CD4-positive, alpha-beta T cell treated with Interleukin-6 at 100 ng/mL for 8 hours (primary cell): ENCODE measurements at places on chromosomes 3 and 15.

DNA sequence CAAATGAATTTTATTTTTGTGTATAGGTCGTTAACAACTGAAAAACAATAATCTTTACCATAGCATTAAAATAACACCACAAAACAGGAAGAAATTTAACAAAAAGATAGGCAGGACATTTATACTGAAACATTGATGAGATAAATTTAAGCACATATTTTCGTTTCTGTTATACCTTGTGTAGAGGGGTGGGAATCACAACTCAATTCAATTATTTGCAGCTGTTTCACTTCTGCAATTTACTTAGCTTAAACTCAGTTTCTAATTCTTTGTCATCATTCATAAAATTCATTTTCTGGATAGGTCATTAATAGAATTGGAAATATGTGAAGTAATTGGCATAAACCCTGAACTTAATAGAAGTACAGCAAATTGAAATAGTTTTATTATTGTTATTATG is 42.3 kb downstream of the TP63 start:
- no peak for DNase-seq

DNA sequence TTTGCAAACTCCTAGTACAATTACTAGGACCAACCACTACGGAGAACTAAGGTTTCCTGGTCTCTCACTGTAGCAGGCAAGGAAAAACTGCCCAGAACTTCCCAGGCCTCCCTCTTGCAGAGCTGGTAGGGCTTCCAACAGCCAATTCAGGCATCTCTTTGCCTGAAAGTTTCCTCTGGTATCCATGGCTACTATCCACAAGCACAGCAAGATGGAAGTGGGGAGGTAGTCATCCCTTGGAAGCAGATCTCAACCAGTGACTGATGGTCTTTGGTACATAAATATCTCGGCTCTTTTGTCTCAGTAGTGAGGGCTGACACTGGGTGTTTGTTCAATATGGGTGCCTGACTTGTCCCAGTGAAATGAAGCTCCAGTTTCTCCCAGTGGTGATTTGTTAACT is 201.3 kb upstream of the MRPL3 start:
- DNase-seq, result no peak

GRCh38 chr15:68618908-68619698 is 40.3 kb downstream of the CORO2B start:
- no peak for DNase-seq

DNA sequence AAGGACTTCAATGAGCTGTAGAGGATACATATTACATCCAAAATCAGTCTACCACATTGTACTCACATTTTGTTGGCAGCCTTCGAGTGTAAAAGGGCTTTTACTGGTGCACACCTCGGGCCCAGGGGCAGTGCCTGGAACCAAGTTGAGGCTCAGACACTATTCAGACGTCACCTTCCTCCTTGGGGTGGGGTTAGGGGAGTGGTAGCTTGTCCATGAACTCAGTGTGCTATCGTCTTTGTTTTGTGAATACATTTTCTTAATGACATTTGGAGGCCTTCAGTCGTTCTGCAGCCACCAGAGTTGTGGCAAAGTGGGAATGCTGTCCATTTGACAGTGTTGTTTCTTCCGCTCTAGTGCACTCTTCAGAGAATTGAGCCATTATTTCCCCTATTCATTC is 114.2 kb downstream of the PGPEP1L start:
- DNase-seq, result no peak

GRCh38 chr3:161694682-161695564 is 198.3 kb downstream of the OTOL1 start:
- no peak for DNase-seq

DNA sequence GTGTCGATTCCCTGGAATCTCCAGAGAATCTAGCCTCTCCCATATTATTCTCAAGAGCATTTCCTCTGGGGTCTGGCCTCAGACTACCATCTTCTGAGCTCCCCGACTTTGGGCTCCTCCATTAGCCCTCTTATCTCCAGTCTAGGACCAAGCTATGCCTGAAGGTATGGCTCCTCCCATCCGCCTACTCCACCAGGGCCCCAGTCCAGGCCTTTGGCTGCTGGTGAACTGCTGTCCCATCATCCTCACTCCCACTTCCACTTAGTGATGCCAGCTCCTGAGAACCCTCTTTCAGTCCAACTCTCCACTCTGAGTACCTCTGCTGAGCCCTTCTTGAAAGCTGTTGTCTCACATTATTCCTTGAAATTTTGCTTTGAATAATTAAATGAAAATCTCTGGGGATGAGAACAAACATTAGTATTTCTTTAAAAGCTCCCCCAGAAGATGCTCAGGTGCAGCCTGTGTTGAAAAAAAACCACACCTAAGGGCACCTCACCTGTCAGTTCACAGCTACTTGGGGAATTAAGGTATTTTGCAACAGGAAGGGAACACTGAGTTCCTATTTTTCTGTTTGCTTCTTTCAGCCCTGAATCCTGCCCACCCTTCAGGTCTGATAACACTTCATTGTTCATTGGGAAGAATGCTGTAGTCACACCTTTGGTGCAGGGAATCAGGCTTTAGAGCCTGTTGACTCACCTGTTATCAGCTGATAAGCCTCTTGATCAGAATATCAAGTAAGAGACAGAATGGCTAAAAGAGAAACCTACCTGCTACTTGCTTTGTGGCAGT is 9.5 kb downstream of the CLDN18 start:
- DNase-seq, result no peak

- no peak for DNase-seq
Observed at GRCh38 chr3:94115482-94115881, 52.6 kb downstream of the NSUN3 start.

- DNase-seq, result no peak
Observed at GRCh38 chr15:74994685-74995084, 678 bp upstream of the SCAMP5 start.

DNA sequence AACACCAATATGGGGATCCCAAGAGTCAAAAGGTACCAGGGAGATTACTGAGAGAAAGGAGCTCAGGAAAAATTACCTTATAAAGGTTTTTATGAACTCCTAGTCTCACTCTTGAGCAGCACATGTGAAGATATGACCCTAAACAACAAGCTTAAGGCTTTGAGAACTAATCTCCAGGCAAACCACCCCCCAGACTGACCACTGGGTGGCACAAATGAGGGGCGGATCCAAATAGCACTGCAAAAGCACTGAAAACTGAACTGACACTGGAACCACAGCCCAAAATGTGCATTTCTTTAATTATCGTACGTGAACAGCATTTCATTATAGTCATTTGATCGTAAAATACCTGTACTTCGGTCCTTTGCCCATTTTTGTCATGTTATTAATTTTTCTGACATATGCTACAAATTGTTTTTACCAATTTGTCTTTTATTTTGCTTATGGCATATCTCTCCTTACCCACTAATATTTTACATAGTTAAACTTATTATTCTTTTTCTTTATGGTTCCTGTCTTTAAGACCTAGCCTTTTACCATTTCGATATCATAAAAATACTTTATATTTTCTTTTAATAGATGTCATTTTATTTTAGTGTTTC is 31.5 kb upstream of the TFDP2 start:
- no peak for DNase-seq

GRCh38 chr3:155387571-155387970 is 94.1 kb upstream of the STRIT1 start:
- no peak for DNase-seq

DNA sequence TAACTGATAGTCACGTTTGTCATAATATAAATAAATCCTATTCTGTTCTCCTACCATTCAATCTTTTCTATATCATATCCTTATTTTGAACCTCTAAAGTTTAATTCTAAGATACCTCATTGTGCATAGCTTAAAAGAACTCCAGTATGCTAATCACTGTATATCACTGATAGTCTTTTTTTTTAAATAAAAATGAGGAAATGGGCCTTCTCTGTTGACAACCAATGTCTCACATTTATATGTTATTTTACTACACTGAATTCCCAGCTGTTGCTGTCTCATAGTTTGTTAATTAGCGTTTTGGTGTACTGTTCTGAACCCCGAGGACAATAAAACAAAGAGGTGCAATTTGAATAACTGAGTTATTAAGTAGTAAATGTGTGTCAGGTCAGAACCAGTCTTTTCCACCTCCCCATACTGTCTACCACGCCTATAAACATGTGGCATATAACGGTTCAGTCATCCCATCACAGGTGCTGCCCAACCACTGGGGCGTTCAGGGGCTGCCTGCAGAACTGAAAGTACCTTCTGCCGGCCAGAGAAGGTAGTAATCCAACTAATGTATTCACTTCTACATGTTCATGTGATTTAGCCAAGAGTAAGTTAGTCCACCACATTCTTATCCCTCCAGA is 14.9 kb downstream of the CBLB start:
- no peak for DNase-seq

DNA sequence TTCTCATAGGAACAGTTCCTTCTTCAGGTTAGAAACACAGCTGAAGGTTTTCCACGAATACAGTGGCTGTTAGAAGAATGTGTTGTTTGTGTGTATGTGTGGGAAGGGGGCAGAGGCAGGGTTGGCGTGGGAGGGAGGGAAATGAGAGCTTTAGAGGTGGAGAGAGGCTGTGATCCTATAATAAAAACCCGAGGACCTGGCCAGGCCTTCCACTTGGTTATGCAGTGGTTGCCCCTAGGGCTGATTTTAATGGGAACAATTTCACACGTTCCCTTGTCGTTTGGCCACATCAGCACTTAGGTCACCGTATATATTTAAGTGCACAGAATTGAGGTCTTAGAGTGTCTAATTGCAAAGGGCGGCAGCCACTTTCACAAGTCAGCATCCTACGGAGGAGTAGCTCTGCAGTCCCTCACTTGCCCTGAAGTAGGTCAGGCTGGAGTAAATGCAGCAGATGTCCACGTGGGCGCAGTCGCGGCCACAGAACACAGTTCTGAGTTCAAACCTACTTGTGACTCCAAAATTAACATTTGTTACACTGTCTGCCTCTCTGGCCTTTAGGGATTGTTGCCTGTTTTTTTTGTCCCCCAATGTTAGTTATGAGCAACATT is 85.6 kb downstream of the PDCD6IP start:
- DNase-seq, result no peak

GRCh38 chr3:26845194-26845593 is 222.6 kb downstream of the LRRC3B start:
- no peak for DNase-seq

DNA sequence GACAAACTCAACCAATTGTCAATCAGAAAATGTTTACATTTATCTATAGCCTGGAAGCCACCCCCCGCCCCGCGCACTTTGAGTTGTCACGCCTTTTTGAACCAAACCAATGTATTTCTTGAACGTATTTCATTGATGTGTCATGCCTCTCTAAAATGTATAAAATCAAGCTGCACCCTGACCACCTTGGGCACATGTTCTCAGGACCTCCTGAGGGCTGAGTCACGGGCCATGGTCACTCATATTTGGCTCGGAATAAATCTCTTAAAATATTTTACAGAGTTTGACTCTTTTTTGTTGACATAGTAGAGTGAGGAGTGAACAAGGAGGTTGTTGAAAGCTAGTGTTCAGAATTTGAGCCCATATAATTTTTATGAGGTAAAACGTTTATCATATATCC is 6.5 kb downstream of the MCTP2 start:
- DNase-seq, result no peak

GRCh38 chr3:10968401-10968800 is 24.1 kb upstream of the SLC6A1 start:
- DNase-seq, result no peak

- no peak for DNase-seq
Observed at GRCh38 chr3:52197499-52197841, 490 bp upstream of the ALAS1 start.

GRCh38 chr3:49903451-49904424 is at the start of gene MST1R:
Gene MST1R (minus strand): TSS chr3:49903873. CDS start chr3:49903609, 264 bp downstream.
- peak; percentile 79 for DNase-seq

- no peak for DNase-seq
Observed at GRCh38 chr15:58307313-58307961, 124.4 kb upstream of the LIPC start.

DNA sequence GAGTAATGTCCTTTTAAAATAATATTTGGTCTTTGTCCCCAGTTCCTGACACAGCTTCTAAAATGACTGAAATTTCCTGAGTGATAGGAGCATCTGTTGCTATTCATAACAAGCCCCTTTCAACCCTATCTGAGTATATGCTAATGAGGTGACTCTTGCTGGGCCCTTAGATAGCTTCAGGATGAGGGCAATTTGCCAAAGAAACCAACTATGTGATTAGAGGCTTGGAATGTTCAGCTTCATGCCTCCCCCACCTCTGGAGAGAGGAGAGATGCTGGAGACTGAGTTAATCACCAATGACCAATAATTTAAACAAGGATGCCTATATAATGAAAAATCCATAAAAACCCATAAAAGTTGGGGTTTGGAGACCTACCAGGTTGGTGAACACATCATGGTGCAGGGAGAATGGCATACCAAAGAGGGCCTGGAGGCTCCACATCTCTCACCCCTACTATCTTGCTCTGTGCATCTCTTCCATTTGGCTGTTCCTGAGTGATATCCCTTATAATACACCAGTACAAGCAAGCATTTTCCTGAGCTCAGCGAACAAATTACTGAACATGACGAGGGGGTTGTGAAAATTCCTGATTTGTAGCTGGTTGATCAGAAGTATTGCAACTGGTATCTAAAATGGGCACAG is 189.2 kb downstream of the ECT2 start:
- DNase-seq, result no peak

DNA sequence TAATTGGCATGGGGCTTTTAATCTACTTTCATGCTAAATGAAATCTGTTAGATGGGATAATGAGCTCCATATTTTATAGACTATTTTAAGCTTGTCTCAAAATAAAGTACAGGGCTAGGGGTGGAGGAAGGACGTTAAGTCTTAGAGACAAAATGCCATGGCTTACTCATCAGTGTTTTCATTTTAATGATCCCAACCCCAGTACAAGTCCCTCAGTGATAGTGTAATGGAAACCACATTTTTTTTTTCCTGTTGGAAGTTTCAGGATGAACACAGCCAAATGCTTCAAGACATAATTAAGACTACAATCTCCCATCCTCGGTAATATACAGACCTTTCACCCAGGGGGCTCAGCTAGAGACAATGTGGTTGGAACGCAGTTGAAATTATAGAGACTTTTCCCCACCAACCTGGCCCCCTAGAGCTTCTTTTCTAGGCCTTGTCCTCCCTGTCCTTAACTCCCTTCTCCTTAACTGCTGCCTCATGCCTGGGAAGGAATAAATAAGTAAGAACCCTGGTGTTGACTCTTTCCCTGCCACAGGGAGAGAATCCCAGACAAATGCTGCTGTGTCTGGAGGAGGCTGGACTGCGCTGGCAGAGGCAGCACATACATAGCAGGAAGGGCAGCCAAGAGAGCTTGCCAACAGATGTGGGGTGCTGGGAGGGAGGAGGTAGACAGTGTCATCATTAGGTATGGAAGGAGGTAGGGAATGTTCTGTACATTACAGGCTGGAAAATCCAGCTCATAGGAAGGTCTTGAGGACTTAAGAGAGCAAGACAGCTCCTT is 115.4 kb upstream of the ROPN1 start:
- no peak for DNase-seq

DNA sequence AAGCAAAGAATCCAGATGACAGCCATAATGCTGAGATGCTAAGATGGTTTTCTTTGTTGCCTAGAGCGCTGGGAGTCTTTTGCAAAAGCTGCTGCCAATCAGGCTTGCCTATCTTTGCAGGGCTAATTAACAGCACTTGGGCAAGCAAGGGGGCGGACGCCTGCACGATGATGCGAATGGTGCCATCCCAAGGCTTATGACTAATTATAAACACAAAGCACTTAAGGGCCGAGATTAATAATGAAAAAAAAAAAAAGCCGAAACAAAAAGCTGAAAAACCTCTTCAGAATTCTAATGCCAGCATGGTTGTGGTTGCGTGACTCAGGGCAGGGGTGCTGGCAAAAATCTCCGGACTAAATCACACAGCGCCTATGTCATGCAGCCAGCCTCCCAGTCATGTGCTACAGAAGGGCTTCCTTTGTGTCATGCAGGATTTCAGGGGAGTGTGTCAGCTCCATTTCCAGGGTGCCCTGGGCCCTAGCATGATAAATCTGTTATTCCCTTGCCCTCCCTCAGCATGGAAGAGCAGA is 185.0 kb upstream of the ANKRD28 start:
- DNase-seq, result no peak
